ENCODE measurements at places on chromosomes 13 and 19.

- no peak for DNase-seq
These were observed 150.0 kb downstream of the DPF1 start for GRCh38 chr19:38073841-38074685.

- DNase-seq: no peak
These were observed 816.6 kb downstream of the DIAPH3 start for GRCh38 chr13:59346999-59347723.

DNA sequence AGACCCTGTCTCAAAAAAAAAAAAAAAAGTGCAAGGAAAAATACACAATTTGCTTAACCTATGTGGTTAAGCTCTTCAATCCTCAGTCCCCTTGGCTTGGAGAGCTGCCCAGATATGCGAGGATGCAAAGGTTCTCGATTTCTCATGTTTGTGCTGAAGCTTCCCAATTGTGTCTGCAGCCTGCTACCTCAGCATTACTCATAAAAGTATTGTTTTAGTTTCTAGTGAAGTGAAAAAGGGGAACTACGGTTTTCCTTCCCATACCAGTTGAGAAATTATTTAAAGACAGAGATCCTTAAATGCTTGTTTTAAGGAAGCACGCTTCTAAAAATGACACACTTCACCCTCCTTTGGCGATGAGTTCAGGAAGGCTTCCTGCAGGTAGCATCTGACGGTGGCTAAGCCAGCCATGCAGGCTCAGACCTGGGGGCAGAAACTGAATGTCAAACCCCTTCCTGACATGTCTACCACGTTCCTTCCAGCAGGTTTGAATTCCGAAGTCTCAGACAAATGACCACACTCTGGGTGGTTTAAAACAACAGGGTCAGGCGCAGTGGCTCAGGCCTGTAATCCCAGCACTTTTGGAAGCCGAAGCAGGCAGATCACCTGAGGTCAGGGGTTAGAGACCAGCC, 47.9 kb downstream of the RUBCNL start:
- DNase-seq: no peak

DNA sequence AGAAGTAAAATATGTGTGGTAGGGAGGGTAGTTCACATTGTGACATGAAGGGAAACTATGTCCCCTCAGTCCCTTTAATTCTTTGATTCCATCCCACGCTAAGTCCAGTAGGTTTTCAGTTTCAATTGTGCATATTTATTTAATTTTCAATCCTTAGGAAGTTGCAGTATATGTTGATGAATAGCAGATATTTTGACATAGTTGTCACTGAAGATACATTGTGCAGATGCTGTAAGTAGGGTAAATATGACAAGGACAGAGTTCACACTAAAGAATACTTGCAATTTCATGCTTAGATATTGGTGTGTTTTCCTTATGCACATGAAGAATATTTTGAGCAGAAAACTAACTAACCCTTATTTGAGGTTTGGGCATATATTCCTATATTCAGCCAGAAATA, 595.4 kb upstream of the MIR17HG start:
- no peak for DNase-seq

DNA sequence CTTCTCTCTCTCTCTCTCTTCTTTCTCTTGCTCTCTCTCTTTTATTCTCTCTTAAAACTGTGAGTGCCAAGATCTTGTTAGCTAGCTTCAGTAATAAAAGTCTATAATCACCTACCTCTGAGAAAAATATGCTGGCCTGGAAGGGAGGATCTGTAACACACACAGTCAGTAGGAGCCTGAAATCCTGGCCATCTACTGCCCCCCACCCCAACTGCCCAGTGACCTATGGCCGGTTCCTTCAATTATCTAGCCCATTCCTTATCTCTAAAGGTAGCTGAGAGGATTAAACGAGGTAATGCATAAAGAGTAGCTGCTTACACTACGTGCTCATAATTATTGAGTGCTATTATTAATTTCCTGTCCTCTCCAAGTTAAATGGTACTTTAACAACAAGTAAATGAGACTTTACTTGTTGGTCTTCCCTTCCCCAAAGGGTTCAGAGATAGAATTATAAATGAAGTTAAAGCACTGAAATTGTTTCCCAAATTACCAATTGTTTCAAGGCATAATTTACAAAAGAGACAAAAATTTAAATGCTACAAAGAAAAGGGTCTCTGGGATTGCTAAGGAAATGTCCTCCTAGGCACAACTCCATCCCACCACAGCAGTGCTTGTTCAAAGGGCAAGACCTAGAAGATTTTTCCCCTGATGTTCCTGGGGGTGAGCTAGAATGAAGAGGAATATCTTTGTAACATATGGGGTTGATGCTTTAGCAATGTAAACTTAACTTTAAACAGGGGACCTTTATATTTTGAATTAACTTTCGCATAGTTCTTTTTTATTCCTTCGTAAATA, 1.8 kb downstream of the LCP1 start:
- DNase-seq: no peak

DNA sequence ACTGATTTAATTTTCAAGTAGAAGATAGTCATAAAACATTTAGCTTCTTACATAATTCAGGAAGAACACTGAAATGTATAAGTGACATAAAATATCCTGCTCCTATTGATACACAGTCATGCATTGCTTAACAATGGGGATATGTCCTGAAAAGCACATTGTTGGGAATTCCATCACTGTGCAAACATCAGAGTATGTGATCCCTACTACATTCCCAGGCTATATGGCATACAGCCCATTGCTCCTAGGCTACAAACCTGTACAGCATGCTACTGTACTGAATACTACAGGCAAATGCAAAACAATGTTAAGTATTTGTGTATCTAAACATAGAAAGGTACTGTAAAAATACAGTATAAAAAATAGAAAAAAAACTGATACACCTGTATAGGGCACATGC, 723.9 kb upstream of the ARGLU1 start:
- no peak for DNase-seq

DNA sequence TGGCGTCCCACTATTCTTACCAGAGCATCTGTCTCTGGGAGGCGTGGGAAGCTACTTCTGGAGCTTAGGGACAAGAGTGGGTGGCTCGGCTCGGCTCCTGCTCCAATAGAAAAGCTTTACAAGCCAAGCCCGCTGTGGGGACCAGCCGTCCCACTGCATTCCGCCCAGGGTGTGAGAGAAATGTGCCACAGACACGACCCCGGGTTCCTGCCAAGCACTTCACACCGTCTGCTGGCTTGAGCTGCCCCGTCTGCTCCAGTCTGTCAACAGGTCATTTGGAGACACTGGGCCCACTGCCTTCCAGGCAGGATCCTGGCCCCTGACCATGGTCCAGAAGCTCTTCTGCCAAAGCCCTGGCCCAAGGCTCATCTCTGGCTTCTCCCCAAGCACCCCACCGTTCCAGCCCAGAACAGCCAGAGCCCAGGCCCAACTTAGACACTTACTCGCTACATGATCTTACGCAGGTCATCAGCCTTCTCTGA, 6.5 kb upstream of the FKRP start:
- DNase-seq: no peak

DNA sequence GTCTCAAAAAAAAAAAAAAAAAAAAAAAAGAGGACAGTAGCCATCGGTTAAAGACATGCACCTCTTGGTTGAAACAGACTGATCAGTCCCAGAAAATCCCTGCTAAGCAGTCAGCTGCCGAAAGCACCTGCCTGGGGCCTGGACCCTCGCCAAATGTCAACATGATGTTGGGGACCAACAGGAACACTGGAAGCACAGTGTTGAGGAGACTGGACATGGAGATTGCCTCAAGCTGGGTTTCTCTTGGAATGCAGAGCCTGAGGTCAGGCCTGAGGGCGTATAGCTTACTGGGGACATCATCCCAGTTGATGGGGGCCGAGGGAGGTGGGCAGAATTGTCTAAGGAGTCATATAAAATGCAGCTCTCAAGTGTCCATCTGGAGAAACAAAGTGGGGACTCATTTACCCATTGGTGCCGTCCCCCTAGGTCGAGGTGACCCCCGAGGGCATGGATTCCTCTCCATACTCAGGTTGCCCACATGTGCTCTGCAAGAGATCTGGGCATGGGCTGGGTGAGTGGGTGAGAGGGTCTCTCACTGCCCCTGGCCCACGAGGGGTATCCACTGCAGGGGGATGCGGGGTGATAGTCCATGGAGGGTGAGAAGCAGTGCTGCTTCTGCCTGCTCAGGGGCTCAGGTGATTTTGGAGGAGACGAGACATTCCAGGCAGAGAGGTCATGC, 164.5 kb downstream of the URI1 start:
- no peak for DNase-seq

- DNase-seq: no peak
These were observed 88.2 kb upstream of the GPR183 start for GRCh38 chr13:99395436-99395835.

- no peak for DNase-seq
These were observed 833 bp downstream of the GAMT start for GRCh38 chr19:1400281-1401137.

- DNase-seq: no peak
These were observed 31.4 kb downstream of the PPP5C start for GRCh38 chr19:46378268-46378667.

- no peak for DNase-seq
These were observed 148.5 kb downstream of the STK24 start for GRCh38 chr13:98428256-98428966.

- no peak for DNase-seq
These were observed 149.5 kb downstream of the PTPRS start for GRCh38 chr19:5191091-5191490.

- DNase-seq: no peak
These were observed 465.0 kb downstream of the DCT start for GRCh38 chr13:94014461-94014860.

DNA sequence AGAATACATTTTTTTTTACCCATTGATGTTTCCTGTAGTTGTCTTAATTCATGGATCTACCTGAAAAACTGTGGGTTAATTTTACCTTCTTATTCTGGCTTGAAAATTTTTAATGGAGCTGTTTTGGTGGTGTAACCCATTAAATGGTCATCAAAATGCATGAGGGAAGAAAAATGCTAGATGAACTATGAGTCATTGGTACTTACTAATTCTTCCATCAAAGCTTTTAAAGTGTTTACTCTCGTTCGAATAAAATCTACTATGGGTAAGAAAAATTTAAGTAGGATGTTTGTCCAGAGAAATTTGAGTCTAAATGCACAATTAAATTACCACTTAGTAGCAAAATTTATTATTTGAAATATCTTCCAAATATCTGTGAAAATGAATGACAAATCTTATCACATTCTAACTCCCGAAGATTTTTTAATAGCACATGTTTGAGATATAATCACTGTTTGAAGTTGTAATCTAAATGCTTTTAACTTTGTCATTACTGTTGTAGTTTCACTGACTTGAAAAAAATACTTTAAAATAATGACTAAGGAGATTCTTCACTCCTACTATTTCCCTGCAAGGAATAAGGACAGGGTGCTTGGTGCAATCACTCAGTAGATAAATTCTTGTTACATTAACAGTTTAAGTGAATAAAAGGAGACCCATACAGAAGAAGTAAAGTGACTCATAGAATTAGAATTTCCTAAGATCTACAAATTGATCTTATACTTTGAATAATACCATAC, 437.7 kb downstream of the IRS2 start:
- DNase-seq: no peak

GRCh38 chr19:30367006-30367405, 5.2 kb upstream of the ZNF536 start:
- DNase-seq: no peak

DNA sequence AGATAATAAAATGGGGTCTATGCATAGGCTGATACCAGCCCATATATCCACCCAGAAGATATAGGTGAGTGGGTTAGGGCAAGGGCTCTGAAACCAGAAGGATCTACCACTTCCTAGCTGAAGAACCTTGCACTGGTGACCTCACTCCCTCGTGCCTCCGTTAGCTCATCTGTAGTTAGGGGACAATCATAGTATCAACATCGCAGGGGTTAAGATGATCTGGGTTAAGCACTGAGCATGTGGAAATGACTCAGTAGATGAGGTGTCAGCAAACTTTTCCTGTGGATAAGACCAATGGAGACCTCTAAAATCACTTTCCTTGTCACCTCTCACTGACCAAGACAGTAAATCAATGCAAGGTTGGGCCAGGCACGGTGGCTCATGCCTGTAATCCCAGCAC, 30.5 kb downstream of the TNFSF14 start:
- DNase-seq: no peak

DNA sequence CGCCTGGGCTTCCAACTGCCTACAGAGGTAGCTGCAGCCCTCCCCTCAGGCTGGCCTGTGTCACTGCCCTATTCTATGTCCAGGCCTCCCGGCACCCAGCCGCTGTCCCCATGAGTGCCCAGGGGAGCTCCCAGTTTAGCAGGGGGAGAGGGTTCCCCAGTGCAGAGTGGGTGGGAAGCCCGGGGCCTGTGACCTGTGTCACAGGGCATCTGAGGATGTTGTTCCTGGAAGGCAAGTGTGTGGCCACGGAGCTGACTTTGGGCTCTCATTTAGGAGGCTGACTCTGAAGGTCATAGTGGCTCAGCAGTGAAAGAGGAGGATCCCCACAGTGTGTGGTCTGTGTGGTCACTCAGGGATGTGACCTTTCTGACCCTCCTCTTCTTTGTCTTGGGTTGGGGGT, 25.1 kb downstream of the PPP1R37 start:
- DNase-seq: no peak

GRCh38 chr13:38753878-38754277, 67.0 kb downstream of the FREM2 start:
- DNase-seq: no peak

DNA sequence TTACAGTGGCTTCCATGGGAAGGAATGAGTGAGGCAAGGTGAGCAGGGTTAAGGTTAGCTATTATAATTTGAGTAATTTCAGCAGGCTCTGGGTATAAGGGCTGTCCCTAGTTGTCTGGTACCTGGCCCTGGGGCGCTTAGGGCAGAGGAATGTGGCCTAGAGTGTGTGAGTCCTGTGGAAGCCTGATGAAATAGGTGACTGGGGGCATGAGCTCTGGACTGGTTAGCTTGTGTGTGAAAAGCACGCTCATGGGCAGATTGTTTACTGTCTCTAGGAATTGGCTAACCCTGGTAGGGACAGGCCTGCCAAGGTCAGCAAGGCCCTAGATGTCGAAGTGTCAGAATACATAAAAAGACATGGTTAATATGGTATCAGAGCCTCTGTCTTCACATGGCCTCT, 42.5 kb downstream of the SPRYD7 start:
- no peak for DNase-seq

DNA sequence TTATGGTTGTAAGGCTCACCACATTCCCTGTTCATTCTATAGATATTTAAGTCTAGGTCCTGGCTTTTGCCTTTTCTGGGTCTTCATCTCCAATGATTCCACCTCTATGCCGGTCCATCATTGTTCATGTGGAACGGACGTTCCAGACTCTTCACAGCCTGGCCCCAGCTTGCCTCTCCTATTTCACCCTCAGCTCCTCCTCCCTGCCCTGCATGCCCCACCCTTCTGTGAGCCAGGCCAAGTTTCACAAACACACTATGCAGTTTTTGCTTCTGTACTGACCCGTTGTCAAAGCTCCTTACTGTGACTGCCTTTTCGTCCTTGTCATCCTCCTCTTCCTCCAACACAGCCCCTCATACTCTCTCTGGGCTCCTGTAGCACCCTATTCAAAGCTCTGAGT, 31.3 kb downstream of the TEX26 start:
- no peak for DNase-seq

GRCh38 chr13:32311188-32311897, 3.8 kb downstream of the ZAR1L start:
- DNase-seq: no peak

GRCh38 chr13:95858286-95859075, 181.5 kb downstream of the DNAJC3 start:
- no peak for DNase-seq
